Right atrium auricular region (tissue), 2 donors: ENCODE measurements at places on chromosomes 5 and 9. TPM values are rescaled to one million over a fixed set of nuclear protein-coding genes. Genes with fewer than 3 reads are reported as not detected.

Gene TLR4
- 20.0 TPM for total RNA-seq

Gene ANKRD20A1
- total RNA-seq, result 1.9 TPM

Gene LPAR1
- total RNA-seq, result 48.2 TPM

Gene IFNE
- not detected for total RNA-seq

Gene CLK4
- total RNA-seq, result 17.3 TPM

Gene CPLANE1
- 22.5 TPM for total RNA-seq

Gene AKNA
- total RNA-seq, result 7.8 TPM

Gene ZNF484
- 7.0 TPM for total RNA-seq

Gene PTGR1
- 23.9 TPM for total RNA-seq

Gene PCDHGA11
- total RNA-seq, result 3.0 TPM

Gene GFPT2
- total RNA-seq, result 25.4 TPM

Gene SLCO6A1
- not detected for total RNA-seq

Gene MSX2
- total RNA-seq, result 3.4 TPM

Gene NRARP
- 13.3 TPM for total RNA-seq

Gene TSSK1B
- not detected for total RNA-seq

Gene AFAP1L1
- 45.6 TPM for total RNA-seq

Gene PRDM9
- total RNA-seq, result not detected

Gene IFNA13
- not detected for total RNA-seq

Gene FBXW2
- 31.5 TPM for total RNA-seq

Gene INSL6
- total RNA-seq, result not detected
